ENCODE measurements at places on chromosomes 2 and 18.

DNA sequence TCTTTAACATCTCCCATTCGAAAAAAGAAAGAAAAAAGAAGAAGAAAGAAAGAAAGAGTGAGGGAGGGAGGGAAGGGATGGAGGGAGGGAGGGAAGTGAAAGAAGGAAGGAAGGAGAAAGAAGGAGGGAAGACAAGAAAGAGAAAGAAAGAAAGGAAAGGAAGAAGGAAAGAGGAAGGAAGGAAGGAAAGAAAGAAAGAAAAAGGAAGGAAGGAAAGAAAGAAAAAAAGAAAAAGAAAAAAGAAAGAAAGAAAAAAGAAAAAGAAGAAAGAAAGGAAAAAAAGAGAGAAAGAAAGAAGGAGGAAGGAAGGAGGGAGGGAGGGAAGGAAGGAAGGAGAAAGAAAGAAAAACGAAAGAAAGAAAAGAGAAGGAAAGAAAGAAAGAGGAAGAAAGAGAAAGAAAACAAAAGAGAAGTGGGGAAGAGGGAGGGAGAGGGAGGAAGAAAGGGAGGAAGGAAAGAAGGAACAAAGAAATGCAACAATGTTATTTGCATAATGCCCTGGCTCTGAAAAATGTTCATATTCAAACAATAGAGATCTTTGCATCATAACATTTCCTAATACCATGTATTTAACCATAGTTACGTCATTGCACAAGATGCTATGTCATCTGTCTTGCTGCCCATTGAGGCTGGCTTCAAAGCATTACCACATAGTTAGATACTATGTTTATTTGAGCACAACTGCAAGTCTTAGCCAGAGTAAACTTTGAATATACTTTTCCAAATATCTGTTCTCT lies 550.6 kb downstream of the DSC3 start:
- no peak for DNase-seq

DNA sequence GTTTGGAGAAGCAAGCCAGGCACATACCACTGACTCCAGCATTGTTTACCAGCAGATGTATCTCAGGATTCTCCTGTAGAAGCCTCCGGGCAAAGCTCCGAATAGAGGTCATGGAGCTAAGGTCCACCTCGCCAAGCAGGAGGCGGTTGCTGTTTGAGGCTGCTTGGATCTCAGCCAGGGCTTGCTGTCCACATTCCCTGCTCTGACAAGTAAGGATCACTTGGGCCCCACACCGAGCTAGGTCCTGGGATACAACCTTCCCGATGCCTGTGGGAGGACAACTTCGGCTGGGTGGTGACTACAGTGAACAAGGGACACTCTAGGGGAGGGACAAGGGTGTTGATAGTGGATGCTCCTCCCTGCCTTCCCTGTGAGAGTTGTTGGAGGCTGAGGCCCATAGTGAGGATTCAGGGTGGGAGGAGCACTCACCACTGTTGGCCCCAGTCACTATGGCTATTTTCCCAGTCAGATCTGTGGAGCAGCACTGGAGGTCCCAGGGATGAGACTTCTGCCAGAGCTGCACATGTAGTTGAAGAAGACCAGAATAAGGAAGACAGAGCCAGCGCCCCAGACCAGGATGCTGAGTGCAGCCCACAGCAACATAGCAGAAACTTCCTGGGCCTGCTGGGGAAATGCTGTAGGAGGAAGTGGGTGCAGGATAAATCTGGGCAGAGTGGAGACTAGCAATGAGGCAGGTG lies 8.3 kb downstream of the C2orf81 start:
- no peak for DNase-seq

DNA sequence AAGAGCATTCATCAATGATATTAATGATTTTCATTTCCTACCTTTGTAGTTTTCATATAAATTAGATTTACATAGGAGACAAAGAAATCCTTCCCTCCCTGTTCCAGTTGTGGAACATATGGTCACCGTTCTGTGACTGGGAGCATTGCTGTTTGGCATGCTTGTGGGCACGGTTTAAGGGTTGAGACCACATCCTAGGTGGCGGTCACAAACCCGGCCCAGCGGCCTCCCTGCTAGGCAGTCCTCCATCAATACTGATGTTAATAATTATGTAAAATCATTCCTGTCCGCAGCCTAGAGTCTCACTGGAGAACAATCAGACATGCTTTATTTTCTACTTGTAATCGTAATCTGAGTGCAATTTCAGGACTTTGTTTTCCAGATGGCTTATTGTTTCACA lies 117.9 kb downstream of the AGAP1 start:
- no peak for DNase-seq

GRCh38 chr2:88042476-88042875 lies 13.1 kb downstream of the KRCC1 start:
- DNase-seq, result no peak
